GM20000 (cell line): ENCODE measurements at places on chromosomes 5 and 9.

DNA sequence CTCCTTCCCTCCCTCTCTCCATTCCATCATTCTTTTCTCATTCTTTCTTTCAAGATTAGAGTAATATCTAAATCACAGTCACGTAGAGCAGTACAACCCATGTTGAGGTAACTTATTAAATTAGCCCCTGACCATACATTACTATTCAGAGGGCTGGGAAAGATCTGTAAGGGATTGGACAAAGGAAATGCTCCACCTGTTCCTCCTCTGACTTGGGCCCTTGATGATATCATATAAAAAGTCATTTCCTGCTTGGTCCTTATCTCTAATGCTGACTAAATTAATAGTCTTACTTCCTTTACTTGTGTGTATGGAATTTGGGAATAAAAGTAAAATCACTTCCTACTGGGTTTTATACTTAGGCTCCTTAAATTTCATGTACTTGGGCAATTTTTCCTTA is 40.8 kb downstream of the SNX18 start:
- DNase-seq = no peak

GRCh38 chr5:154849264-154849785 is 1.1 kb downstream of the FAXDC2 start:
- no peak for DNase-seq

- no peak for DNase-seq
These were observed 1886.9 kb downstream of the EFNA5 start for GRCh38 chr5:105783811-105784210.

- DNase-seq = no peak
These were observed 31.1 kb downstream of the RALGPS1 start for GRCh38 chr9:126945682-126946081.

- no peak for DNase-seq
These were observed 33.8 kb downstream of the SVEP1 start for GRCh38 chr9:110545705-110546104.

DNA sequence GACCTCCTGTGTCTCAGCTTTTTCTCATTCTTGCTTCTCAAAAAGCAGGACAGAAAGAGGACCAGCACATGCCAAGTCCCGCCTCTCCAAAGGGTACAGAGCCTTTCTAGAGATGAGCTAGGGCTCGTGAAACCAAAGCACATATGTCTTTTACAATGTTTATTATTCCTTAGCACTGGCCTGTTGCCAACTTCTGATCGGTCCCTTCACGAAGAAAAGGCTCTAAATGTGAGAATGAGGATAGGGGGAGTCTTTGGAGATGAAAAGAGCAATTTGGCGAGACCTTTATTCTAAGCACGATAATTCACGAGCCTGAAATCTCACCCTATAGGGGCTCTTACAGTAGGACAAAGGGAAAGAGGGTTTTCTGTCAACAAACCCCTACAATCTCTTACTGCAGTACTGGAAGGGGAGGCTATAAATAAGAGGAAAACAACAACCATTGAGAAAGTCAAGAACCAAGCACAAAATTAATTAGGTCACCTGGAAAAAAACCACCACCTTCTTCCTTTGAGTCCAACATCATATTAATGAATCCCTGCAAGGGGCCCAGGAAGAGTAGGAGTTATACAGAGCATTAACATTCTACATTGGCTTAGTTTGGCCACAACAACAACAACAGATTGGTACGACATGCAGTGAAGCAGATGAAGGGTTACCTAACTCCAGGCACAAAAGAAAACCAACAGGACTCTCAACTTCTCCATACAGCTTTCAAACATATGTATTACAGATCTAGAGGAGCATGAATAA is 309.5 kb downstream of the PDE4D start:
- DNase-seq = no peak

DNA sequence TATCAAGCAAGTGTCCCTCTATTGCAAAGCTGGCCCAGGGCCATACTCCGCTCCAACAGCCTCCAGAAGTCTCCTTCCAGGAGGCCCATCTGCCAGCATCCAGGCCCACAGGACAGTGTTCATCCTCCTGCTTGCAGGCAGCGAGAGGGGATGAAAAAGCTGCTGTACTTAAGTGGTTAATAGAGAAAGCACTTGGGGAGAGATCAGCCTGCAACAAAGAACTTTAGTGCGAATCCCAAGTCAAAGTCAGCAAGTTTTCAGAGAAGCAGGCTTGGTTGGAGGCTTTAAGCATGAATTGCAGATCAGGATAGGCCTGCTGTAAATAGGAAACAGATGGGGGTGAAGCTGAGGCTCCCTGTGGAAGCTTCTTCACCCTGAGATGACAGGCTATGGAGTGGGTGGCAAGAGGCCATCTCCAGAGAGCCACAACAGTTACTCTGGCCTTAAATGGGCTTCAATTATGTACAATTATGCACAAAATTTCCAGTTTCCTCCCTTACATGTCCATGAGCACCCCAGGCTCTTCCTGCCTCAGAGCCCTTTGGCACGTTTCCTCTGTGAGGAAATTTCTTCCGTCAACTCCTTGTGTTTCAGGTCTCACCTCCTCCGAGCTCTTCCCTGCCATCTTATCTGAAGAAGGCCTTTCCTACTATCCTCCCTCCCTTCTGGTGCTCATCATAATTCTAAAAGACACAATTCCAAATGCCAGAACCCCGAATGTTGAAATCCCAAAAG is 98.0 kb upstream of the NR3C1 start:
- no peak for DNase-seq

- no peak for DNase-seq
These were observed 528 bp downstream of the ACOT12 start for GRCh38 chr5:81393430-81393782.

DNA sequence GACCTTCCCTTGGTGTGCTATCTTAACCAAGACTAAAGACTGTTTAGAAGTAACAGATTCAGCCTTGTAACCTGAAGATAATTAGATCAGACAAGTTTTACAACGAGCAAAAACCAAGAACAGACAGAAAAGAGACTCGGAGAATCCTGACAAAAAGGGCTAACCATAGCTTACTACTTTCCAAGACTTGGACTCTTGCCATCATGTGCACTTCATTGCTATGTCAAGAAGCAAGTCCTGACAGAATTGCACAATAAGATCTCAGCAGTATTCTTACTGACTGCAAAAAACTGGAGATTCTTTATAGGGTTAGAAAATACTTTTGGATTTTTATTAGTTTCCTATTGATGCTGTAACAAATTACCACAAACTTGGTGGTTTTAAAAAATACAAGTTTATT is 1539.0 kb upstream of the NUDT12 start:
- DNase-seq = no peak

GRCh38 chr5:82808960-82809359 is 268.2 kb downstream of the TMEM167A start:
- DNase-seq = no peak

- no peak for DNase-seq
These were observed 30.6 kb downstream of the STOM start for GRCh38 chr9:121339437-121339836.

- no peak for DNase-seq
These were observed 67.2 kb downstream of the KCTD16 start for GRCh38 chr5:144237851-144238250.

GRCh38 chr5:2433086-2433485 is 318.4 kb downstream of the IRX2 start:
- DNase-seq = no peak

DNA sequence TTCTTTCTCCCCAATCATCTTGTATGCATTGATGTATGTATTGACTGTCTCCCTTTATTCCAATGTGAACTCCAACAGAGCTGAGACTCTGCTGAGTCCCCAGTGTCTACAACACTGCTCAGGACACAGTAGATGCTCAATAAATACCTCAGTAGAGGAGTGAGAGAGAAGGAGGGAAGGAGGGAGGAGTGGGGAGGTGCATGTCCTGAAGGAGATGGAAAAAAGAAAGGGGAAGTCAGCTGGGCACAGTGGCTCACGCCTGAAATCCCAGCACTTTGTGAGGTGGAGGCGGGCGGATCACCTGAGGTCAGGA is 2.9 kb upstream of the PHF2 start:
- DNase-seq = no peak
